ENCODE measurements at places on chromosomes 6 and 20.
A peak's percentile ranks its signal among the peaks of the same experiment; 100 is the strongest.

GRCh38 chr6:75815756-75816155 is 66.7 kb downstream of the MYO6 start:
- no peak for DNase-seq

GRCh38 chr6:10557913-10558312 is 36.8 kb downstream of the GCNT2 start:
- DNase-seq: no peak

GRCh38 chr6:157033428-157034140 is 256.4 kb downstream of the ARID1B start:
- DNase-seq: no peak

DNA sequence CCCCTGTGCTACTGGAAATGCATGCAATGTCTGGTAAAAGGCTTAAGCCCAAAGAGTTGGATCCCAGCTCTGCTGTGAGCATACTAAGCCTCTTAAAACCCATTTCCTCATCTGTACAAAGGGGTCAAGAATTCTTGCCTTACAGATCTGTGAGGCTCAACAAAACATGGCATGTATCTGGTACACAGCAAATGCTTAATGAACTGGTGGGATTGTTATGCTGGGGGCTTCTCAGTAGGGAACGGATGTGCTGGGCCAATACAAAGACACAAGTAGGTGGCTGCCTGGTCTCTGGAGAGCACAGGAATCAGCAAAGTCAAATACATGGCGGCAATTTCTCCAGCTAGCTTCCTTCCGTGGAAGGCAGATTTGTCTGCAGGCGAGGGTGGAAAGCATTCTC is 62.3 kb downstream of the LAMP5 start:
- DNase-seq: no peak

DNA sequence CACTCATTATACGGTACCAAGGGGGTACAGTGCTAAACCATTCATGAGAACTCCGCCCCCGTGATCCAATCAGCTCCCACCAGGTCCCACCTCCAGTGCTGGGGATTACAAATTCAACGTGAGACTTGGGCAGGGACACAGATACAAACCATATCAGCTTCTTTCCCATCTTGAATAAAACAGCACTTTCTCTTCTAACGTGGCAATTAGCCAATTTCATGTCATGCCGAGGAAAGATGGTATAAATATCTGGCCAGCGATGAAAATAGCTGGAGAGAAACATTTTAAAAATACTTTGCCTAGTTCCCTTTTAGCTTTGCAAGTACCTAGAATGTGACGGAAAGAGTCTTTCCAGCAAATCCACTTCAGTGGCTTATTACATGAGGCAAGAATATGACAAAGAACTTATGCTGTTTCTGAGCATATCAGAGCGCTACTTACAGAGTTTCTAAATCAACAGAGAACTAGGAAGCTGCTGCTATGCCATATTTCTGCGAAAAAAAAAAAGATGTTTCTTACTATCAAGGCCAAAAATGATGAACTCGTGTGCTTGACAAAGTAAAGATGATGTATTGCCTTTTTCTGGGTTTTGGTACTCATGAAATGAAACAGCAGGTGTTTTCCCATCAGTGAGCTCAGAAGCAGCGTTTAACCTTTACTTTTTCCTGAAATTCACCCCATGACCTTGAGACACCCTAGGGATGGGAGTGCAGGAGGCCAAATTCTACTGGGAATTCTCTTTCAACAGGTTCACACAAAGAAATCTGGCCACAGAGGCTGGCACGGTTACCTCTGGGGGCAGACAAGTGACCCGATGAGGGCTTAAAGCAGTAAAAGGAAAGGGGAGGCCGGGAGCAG is 37.9 kb downstream of the AGPAT4 start:
- no peak for DNase-seq

- no peak for DNase-seq
These were observed 102.7 kb downstream of the TRDN start for GRCh38 chr6:123533862-123534648.

GRCh38 chr20:58657262-58657661 is 6.2 kb downstream of the STX16 start:
- no peak for DNase-seq

- no peak for DNase-seq
These were observed 46.6 kb upstream of the CCDC167 start for GRCh38 chr6:37546141-37546871.

- DNase-seq: no peak
These were observed 115.6 kb downstream of the TMEM170B start for GRCh38 chr6:11653028-11653583.

- DNase-seq: no peak
These were observed 684 bp downstream of the PAQR8 start for GRCh38 chr6:52362443-52363227.

GRCh38 chr6:132961122-132961521 is 146.8 kb downstream of the RPS12 start:
- no peak for DNase-seq

DNA sequence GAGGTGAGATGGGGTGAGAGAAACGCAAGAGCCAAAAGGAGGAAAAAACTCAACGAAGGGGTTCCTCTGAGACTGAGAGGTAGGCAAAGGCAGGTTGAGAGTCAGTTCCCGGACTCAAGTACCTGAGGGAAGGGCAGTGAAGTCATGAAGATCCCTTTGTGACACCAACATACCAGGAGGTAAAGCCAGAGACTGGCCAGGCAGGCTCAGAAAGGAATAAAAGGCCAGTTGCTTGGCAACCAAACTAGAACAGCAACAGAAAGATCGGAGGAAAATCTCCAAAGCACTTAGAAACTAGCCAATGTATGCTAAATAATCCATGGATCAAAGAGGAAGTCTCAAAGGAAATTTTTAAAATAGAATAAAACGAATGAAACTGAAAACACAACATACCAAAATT is 209.8 kb upstream of the PROKR2 start:
- DNase-seq: no peak

DNA sequence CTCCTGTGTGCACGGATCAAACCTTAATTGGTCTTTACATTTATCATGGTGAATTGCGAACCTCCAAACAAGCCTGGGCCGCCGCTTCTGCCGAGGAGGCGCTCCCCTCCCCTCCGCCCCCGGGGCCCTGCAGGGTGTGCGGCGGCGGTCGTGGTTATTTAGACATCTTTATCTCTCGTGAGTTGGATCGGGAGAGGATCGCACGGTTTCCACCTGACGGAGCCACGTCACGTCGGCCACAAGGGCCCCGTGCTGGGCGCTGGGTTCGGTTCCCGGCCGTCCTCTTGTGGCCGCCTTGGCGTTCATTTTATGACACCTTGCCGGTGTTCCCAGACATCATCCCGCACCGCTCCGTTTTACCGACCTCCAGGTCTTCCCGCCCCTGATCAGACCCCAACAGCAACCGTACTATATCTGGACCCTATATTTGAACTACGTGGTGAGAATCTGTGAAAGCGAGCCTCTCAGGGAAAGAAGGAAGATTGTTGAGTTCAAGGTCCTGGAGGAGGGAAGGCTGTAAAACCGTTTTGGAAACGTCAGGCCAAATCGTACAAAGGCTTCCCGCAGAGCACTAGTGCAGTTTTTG is 1.3 kb upstream of the CNR1 start:
- no peak for DNase-seq

DNA sequence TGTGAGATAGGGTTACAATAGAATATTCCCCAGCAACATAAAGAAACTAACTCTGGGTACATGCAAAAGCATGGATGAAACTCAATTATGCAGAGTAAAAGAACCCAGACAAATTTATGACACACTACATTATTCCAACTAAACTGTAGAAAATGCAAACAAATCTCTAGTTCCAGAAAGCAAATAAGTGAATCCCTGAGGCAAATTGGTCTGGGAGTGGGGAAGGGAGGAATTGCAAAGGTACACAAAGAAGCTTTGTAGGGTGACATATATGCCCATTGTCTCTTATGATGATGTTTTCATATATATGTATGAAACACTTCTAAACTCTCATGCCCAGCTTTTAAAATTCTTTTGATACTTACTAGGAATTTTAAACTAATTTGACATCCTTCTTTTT is 266.0 kb downstream of the CDKAL1 start:
- no peak for DNase-seq

- no peak for DNase-seq
These were observed 161.8 kb downstream of the SCML4 start for GRCh38 chr6:107662333-107662732.

DNA sequence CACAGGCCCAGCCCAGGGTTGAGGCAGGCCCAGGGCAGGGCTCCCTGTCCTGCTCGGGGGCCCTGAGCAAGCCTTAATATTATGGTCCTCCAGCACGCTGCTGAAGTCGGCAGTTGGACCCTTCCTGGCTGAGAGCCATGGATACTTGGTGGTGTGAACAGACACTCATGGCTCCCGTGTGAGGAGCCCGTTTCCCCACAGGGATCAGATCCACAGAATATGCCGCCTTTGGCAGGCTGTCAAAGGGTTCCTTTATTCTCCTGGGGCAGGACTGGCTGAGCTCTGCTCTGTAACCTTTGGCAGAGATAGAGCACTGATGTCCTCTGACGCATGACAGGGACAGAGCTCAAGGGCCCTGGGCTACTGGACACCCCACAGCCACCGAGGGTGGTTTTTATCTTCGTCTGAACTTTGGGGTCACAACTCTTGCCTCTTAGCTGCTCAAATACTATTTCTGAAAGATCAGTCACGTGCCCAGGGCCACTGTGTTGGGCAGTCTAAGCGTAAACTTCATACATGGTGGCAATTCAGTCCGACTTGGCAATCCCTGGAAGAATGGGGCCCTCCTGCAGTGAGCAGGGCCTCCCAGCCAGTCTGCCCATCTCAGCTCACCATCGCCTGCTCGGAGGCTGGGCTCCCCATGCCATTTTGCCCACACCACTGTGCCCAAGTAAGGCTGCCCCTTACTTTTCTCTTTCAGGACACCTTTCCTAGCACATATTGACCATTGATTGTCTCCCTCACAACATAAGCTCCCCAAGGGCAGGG is 49.1 kb downstream of the TTI1 start:
- DNase-seq: no peak

DNA sequence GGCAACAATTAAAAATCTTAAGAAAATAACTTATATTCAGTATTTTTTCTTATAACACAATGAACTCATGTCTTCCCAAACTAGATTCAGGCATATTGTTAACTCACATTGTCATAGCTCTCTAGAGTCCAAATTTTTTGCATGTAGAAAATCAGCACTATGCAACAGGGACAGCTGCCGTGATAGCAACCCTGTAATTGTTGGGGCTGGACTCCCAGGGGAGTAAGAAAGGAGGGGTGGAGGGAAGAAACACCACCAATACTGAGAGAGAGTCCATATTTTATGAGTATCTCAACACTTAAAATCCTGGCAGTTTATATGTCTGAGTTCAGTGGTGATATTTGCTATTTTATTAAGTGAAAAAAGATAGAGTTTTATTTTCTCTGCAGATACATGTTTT is 89.6 kb upstream of the HS3ST5 start:
- peak; percentile 82 for DNase-seq

- no peak for DNase-seq
These were observed 120.0 kb upstream of the JAG1 start for GRCh38 chr20:10793766-10794165.

DNA sequence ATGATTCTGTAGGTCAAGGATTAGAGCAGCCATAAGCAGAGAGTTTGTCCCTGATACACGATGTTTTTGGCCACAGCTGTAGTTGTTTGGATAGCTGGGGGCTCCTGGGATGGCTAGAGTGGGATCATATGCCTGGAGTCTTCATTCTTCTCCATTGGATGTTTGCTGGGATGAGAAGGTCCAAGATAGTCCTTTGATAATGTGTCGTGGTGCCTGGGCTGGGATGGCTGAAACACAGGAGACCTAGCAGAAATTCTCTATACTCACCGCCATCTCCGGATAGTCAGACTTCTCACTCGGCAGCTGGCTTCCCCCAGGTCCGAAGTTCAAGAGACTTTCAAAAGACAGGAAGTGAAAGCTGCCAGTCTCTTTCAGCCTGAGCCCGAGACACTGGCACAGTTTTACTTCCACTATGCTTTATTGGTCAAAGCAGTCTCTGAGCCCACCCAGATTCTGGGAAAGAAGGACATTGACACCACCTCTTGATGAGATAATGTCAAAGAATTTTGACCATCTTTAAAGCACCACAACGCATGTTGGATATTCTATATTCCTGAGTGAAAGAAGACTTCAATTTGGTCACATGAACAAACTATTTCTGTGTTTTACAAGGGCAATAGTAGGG is 16.0 kb downstream of the MARCKS start:
- no peak for DNase-seq

GRCh38 chr6:141290941-141291721 is 841.6 kb upstream of the GJE1 start:
- DNase-seq: no peak

- DNase-seq: no peak
These were observed 10.9 kb downstream of the IL20RA start for GRCh38 chr6:137033828-137034227.

DNA sequence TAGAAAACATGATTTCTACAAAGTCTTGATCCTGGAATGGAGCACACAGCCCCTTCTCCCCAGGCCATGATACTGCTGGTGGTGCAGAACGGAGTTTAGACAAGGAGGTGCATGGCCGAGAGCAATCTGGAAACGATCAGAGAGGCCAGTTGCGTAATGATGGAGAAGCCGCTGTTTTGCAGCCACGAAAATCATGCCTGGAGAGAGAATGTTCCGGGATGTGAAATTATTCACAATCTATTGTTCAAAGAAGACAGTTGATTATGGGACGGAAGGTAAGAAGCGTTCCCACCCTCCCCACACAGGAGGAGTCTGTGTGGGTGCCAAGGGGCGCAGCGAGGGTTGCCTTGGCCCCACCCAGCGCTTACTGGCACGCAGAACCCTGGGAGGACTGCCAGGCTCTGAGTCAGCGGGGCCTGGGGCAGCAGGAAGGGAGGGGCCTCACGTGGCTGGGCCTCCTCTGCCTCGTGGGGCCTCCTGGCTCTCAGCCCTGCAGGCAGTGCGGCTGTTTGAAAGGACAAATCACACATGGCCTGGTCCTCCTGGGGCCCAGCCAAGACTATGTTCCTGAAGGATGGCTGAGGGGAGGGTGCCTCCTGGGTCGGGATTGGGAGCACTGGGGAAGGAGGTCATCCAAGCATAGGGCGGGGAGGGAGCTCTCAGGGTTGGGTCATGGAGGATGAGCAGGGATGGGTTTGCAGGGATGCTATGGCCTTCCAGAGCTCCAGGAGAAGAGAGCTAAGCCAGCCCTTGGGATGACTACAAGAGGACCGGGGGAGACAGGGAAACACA is 8.7 kb upstream of the AP5S1 start:
- peak; percentile 88 for DNase-seq

Data from DMS 273 treated with DMSO at 0.1 percent for 48 hours (cell line).